ENCODE measurements at places on chromosomes 16 and 17. TPM values are rescaled to one million over a fixed set of nuclear protein-coding genes. Genes with fewer than 3 reads are reported as not detected.

ABCA3 gene
- total RNA-seq, result 2.1 TPM

DNA sequence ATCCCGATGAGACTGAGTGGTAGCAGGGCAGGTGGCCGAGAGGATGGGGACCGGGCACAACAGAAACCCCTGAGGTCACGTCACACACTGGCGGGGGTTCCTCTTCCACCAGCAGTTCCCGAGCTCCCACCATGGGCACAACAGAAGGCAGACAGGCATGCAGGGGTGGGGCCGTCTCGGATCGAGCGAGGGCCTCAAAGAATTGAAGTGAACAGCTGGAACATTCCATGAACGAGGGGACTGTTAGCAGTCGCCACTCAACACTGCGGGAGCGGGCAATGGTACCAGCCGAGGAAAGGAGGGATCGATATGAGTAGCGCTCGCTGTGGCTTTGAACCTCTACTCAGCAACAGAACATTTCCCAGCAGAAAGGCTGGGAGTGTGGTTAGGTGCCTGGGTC lies 5.3 kb downstream of the CEP131 start:
- no peak for DNase-seq

RAMP2 gene
- total RNA-seq, result 3.7 TPM

GRCh38 chr17:72697602-72698146 lies 394.8 kb downstream of the SLC39A11 start:
- no peak for DNase-seq

GRCh38 chr17:72386619-72387237 lies 265.9 kb downstream of the SOX9 start:
- no peak for DNase-seq

ANKRD40 gene
- 35.5 TPM for total RNA-seq

PVALEF gene
- not detected for total RNA-seq

GRCh38 chr16:22297114-22297870 lies at the start of gene POLR3E:
POLR3E (plus strand) TSS chr16:22297409; CDS start chr16:22302969, 5,560 bp downstream.
- peak; percentile 97 for DNase-seq

- DNase-seq, result no peak
Observed at GRCh38 chr17:3316836-3317235, 18.7 kb upstream of the OR3A1 start.

GRCh38 chr17:57585341-57586195 lies 159.5 kb downstream of the CCDC182 start:
- no peak for DNase-seq

- DNase-seq, result no peak
Observed at GRCh38 chr17:40174514-40174913, 2.8 kb upstream of the RAPGEFL1 start.

CIBAR2 gene
- total RNA-seq, result not detected

AFMID gene
- total RNA-seq, result 22.9 TPM

ALOX12 gene
- total RNA-seq, result not detected

DNA sequence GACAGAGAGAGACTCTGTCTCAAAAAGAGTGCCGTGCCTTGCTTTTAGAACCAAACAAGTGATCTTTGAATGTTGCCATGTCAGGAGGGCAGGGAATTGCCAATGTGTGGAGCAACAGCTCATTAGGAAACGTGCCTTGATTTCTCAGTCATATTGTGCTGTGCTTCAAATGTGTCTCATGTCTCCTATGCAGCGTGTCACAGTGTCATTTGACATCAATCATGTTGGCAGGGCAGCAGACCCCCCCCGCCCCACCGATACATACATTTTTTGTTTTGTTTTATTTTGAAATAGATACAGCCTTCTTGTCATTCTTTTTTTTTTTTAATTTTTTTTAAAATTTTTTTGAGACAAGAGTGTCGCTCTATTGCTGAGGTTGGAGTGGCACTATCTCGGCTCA lies 22.1 kb downstream of the MRC2 start:
- peak; percentile 33 for DNase-seq

- DNase-seq, result peak; percentile 47
Observed at GRCh38 chr16:88088161-88088581, 136.9 kb downstream of the BANP start.

DNA sequence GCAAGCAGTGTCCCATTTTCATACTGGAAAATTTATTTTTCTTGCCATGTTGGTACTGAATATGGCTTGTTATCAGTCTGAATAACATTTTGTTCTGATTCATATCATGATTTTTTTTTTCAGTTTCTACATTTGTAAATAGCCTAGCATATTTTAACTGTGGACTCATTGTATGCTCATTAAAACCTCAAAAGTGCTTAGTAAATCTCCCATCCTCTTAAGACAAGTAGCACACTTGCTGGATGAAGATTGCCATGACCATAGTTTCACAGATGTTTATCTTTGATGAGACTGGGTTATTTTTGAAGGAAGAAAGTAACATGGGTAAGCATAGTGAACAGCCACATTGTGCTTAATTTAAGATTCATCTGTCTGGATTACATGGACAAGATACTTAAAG lies 878 bp downstream of the KRT10 start:
- DNase-seq, result peak; percentile 36

DNA sequence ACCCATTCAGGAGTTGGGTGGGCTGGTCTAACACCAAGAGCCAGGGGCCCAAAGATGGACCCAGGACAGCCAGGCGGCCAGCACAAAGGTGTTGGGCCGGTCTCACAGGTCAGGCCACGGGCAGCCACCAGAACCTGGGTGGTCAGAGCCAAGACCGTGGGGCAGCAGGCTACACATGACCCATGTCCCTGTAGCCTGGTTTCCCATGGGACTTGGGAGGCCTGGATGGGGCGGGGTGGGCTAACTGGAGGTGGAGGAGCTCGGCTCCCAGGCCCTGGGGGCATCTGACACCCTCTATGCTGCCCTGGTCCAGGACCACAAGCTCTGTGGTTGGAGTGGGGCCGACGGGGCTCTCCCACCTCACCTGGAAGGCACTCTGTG lies 17.2 kb downstream of the CTU2 start:
- DNase-seq, result no peak

DNA sequence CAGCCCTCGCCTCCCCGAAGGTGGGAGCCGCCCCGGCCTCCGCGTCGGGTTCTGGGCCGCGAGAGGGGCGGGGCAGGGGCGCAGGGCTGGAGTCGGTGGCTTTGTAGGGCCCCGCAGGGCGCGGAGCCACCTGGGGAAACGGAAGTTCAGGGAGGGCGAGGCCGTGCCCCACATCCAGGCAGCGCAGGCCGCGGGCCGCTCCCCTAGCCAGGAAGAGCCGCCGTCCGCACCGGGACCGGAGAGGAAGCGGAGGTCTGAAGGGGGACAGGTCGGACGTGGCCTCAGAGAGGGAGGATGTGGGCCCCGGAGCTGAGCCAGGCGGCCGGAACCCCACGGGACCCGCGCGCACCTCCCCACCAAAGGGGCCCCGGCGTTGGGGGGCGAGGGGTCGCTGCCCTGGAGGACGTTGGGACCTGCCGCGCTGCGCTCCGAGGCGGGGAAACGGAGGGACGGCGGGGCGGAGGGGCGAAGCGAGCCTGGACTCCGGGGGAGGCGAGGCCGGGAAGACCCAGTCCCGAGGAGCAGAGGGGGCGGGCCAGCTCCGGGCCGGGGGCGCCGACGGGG lies 482 bp upstream of the SLC16A3 start:
- DNase-seq, result no peak

DNA sequence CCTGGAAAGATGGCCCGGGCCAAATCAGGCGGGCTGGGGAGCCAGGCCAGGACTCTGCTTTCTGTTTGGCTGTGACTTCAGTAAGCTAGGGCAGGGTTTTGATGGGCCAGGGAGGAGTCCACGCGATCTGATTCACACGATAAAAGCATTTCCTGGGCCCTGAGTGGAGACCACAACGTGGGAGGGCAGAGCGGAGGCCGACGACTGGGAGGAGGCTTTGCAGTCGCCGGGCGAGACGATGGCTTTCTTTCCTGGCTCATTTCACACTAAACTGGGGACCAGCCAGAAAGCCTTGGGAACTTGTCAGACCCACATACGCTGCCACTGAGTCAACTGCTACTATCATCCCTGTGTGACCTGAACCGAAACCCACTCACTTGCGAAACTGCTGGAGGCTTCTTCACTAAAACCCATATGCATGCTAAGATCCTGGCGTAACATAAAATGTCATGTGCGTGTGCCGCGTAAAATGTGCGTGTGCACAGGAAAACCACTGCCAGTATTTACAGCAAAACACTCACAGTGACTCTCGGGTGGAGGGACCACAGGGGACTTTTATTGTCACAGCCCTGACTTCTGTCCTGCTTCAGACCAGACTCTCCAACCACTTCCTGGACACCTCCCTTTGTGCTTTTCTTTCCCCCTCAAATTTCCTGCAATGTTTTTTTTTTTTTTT lies 14.2 kb upstream of the RHBDF2 start:
- DNase-seq, result peak; percentile 99

DNA sequence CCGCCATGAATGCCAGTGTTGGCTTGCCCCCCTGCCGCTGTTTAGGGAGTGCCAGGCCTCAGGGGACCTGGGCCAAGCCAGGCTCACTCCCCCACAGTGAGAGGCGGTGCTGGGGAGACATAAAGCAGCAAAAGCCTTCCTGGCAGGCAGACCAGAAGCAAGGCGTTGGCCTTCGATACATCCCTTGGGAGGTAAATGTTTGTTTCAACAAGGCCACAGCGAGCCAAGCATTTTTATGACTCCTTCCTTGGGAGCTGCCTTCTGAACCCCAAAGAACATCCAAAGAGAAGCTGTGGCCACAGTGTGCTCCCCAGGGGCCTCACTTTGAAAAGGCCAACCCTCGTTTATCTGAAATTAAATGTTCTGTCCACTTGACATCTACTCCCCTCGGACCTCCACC lies 119.7 kb upstream of the CIBAR2 start:
- peak; percentile 88 for DNase-seq

GRCh38 chr16:12059216-12059769 lies 82.8 kb downstream of the SNX29 start:
- DNase-seq, result no peak

PLA2G10 gene
- total RNA-seq, result not detected

AGRP gene
- not detected for total RNA-seq

HBZ gene
- total RNA-seq, result not detected

- DNase-seq, result peak; percentile 70
Observed at GRCh38 chr17:42673885-42674754, 2.7 kb downstream of the PLEKHH3 start.

DNA sequence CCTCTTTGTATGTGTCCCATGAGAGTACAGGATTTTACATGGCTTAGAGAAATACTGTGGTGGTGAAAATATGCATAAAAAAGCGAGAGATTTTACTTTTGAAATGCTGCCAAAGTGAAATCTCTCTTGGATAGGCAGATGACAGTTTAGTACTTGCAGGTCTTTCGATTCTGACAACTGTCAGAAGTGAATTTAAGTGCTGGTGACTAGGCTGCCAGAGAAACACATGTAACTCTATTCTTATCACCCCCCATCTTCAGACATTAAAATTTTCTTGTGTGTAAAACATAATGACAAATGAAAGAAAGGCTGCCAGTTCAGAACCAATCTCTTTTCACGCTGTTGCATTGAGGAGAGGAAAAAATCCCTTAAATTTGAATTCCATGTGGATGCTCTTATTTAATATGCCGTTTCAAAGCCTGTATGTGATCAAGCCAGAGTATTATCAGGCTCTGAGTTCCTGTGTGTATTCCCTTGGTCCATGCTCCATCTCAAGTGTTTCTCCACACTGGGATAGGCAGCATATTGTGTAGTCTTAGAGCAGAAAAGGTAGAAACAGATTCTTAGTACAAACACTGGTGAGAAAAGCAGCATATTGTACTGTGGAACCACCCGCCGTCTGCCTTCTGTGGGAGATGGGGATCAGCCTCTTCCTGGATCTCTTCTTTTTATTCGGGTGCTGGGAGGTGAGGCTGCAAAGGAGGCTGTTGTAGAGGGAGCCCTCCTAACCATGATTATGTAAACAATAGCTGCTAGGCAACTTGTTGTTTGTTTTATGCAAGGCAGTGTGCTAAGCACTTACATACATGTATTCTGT lies 291.3 kb downstream of the WWOX start:
- no peak for DNase-seq

GRCh38 chr16:22641131-22641628 lies 130.5 kb downstream of the NPIPB5 start:
- DNase-seq, result peak; percentile 61

KRTAP1-5 gene
- total RNA-seq, result 49.2 TPM

SLC35B1 gene
- 71.7 TPM for total RNA-seq

SPATA32 gene
- total RNA-seq, result not detected

- DNase-seq, result peak; percentile 21
Observed at GRCh38 chr17:55710410-55710809, 12.3 kb downstream of the TMEM100 start.

KAT2A gene
- total RNA-seq, result 13.9 TPM

DNA sequence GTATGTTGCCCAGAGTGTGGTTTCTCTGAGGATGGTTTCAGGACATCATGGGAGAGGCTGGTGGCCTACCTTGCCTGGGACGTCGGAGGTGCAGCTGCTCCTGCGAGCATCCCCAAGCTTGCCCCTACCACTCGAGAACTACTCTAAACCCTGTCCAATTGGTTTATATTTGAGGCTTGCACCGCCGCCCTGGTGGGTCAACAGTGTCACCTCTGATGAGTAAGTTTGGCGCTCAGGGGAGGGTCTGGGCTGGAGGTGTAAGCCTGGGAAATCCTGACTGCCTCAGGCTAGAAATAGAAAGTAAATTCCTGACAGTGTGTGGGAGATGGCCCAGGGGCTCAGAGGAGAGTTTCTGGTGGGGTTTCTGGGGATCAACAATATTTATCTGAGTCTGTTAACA lies 48.2 kb downstream of the CCDC42 start:
- no peak for DNase-seq
